SHP77 treated with DMSO at 0.1 percent for 48 hours (cell line): ENCODE measurements at places on chromosomes 16 and 17.
A peak's percentile ranks its signal among the peaks of the same experiment; 100 is the strongest.

GRCh38 chr16:17362946-17363345 lies 107.8 kb downstream of the XYLT1 start:
- no peak for DNase-seq

- peak; percentile 82 for DNase-seq
These were observed at the start of gene PCYT2 for GRCh38 chr17:81911277-81911961. Gene PCYT2 (minus strand): TSS chr17:81911399. CDS start chr17:81911355, 44 bp downstream.

DNA sequence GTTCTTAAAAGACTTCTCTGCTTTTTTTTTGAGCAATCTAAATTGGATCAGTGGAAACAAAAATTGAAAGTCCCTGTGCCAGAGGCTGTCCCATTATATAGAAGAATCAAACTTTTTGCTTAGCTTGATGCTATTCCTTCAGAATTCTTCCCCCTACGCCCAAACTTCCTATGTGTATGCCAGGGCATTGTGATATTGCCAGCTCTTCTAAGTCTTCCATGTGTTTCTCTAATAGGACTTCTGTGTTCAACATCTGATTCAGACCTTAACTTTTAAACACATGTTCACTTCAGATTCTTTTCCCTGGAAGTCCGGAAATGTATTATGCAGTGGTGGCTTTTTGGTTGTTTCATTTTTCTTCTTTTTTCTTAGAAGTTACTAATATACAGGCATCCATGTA lies 18.7 kb downstream of the PTRH2 start:
- DNase-seq, result no peak

- no peak for DNase-seq
These were observed 30.2 kb upstream of the MRPS23 start for GRCh38 chr17:57880086-57880456.

- DNase-seq, result no peak
These were observed 1.7 kb downstream of the PRKAR1A start for GRCh38 chr17:68513932-68514331.

DNA sequence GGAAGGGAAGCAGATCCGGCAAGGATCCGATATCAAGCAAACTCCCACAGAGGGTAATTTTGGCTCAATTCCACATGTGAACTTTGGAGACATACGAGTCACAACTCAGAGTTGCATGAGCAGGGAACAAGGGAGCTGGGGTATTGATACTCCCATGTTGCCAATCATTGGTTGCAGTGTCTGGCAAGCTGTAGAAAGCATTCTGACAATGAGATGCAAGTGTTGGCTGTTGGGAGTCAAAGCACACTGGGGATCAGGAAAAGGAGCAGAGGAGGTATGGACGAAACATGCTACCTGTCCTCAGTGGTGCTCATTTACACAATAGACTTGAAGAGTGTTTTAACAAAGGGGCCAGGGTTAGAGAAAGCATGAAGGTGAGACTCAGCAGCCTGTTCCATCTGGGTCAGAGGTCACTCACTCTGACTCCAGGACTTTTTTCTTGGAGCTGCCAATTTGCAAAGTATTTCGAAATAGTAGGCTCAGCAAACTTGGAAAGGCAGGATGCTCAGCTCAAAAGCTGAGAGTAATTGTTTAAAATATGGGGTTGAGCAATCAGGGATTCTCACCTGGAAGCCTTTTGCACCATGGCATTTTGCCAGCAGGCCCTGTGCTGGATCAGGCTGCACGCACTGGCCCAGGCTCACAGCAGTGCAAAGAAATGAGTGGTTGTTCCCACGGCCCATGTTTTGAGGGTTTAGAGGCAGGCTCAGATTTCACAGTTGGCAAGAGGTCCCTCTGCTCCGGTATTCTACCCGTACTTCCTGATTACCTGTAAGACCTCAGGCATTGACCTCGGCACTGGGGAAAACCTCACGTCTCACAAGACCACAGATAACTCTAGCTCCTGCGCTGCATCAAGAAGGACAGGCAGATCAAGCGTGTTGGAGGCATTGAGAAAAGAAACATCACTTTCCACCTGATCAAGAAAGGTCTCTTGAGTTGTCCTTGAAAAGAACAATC lies 17.6 kb upstream of the NKD1 start:
- DNase-seq, result no peak

- DNase-seq, result no peak
These were observed 524.3 kb downstream of the MAF start for GRCh38 chr16:79076047-79076767.

- no peak for DNase-seq
These were observed 442.6 kb upstream of the HSBP1 start for GRCh38 chr16:83365166-83365565.

DNA sequence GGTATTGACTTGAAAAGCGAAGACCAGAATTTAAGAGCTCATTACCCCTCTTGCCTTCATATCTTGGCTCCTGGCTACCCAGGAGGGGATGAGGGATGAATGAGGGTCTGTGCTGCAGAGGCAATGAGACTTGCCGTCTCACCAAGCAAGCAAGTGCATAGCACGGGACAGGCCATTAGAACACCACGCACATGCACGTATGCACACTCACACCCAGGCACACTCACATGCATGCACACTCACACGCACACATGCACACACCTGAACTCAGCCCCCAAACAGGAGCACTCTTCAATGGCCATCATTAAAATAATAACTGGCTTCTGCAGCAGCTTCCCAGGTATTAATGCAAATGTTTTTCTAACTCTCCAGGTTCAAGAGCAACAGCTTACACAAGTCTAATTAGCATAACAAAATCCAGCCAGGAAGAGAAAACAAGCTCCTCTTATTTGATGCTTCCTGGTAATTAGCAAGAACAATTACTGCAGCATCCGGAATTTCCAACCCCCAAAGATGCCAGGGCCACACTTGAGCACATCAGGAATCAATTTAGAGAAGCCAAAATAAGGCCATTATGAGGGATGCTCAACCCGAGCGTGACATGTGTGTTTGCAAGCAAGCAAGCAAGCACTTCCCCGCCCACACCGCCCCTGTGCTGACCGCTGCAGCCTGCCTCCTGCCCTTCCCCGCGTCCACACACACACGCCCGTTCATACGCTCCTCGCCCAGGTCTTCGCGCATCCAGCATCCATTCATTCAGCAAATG lies 171.6 kb upstream of the TNRC6C start:
- DNase-seq, result no peak

DNA sequence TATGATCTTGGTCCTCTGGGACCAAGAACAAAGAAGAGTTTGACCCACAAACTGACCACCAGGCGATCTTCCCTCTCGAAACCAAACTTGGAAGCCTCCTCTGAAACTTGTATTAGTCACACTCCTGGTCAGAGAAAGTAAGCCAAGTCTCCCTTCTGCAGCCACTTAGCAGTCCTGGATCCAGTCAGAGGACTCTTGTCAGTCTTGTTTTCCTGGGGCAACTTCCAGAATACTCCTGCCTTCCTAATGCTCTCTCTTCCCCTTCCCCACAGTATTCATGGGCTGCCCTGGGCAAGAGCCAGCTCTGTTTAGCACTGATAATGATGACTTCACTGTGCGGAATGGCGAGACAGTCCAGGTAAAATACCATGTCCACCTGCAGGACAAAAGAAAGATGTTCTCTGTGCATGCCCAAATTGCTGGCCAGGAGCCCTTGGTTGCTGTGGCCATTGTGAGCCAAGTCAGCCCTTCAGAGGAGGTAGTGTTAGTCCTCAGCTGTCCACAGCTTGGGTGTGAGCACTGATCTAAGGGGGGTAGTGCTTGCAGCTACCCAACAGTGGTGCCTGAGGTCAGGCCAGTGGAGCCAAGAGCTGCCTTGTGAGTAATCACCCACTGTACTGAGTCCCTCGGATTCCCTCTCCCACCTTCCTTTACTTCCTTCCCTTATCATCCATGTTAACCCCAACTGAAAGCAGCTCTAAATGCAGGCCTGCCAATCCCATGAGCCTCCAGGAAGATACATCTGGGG lies 31.2 kb downstream of the CDH3 start:
- no peak for DNase-seq

- DNase-seq, result no peak
These were observed 646.7 kb upstream of the SALL1 start for GRCh38 chr16:51797669-51798259.

- DNase-seq, result no peak
These were observed 64.8 kb upstream of the ADAMTS18 start for GRCh38 chr16:77499373-77500285.

GRCh38 chr16:27883576-27883975 lies 179.9 kb downstream of the GSG1L start:
- no peak for DNase-seq

- no peak for DNase-seq
These were observed 49.9 kb downstream of the BAIAP2 start for GRCh38 chr17:81084680-81085419.

GRCh38 chr16:23452221-23452571 lies 793 bp downstream of the COG7 start:
- no peak for DNase-seq

- no peak for DNase-seq
These were observed 45.2 kb upstream of the GSG1L start for GRCh38 chr16:28108590-28109247.

- DNase-seq, result no peak
These were observed 19.1 kb downstream of the FAM20A start for GRCh38 chr17:68581863-68582645.

DNA sequence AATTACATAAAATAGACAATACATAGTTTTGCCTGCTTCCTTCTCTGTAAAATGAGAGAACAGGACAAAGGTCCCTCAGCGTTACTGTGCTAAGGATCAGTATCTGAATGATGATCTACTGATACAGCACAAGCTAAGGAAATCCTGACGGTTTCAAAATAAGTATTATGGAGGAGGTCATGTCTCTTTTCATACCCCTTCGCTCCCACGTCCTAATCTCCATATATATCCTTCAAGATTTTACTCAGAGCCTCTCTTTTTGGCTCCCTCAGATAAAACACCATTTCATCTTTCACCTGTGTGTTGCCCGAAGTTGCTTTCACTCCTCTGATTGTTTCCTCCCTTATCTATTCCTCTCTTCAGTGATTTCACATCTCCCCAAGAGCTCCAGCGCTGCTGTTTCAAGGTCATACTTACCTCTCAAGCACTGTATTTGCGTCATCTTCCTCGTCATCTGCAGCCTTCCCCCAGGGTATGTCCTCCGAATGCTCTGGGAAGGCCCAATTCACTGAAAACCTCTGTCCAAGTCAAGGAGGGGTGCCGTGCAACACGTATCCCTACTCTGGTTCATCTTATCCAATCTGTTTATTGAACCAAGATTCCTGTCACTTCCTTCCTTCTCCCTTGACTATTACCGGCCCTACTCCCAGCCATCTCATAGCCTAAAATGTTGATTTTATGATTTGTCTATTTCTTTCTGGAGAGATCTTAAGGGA lies 1.2 kb upstream of the BLTP2 start:
- DNase-seq, result peak; percentile 22

DNA sequence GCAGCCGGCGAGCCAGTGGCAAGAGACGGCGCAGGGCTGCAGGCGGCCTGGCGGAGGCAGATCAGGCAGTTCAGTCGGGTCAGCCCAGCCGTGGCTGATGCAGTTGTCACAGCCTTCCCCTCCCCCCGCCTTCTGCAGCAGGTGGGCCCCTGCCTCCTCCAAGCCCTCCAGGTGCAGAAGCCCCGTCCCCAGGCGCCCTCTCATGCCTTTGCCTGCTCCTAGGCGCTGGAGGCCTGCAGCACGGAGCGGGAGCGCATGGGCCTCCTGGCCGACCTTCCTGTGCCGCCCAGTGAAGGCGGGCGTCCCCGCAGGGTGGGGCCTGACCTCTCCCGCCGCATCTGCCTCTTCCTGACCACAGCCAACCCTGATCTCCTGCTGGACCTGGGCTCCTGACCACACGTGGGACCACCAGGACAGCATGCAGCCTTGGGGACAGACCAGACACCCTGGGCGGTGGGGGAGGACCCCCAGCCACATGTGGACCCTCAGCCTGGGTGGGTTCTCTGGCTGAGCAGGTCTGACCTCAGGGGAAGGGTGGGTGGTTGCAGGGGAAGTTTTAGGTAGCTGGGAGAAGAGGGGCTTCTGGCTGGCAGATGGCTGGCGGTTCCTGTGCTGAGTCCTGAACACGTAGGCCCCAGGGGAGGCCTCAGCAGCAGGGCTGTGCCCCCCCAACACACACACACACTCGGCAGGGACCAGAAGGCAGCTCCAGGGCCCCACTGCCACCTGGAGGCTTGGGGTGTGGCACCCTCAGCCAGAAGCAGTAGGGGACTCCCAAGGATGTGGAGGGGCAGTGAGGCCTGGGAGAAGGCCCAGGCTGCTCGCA lies 3.1 kb upstream of the MRPS34 start:
- DNase-seq, result no peak

DNA sequence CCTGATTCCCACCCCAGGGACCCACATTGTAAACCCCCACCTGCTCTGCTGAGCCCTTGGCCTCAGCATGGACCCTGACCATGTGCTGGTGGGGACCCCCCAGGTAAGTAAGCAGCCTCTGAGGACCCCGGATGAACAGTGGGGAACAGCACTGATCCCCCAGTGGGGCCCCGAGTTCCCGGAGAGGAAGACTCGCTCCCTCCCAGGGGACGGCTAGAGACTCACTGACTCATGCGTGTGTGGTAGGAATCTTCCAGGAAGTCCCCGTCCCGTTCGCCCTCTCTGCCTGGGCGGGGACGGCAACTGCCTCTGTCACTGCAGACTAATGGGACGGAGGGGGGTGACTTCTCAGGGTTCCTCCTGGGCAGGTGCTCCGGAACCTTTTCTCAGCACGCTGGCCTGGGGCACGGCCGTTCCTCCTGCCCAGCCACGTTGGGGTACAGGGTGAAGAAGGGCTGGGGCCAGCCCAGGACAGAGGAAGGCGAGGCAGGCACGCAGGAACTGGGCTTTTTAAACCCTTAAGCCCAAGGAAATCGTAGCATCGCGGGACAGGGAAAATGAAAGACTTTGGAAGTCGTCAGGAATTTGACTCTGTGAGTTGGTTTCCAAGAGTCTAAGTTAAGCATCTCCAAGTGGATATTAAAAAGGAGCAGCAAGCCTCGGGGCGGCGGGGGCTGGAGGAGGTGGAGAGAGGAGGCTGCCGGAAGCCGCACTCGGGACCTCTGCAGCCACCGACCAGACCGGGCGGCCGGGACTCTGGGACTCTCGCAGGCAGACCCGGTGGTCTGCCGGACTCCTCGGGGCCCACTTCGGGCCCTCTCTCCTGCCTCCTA lies 178.7 kb downstream of the SEC14L1 start:
- DNase-seq, result no peak

DNA sequence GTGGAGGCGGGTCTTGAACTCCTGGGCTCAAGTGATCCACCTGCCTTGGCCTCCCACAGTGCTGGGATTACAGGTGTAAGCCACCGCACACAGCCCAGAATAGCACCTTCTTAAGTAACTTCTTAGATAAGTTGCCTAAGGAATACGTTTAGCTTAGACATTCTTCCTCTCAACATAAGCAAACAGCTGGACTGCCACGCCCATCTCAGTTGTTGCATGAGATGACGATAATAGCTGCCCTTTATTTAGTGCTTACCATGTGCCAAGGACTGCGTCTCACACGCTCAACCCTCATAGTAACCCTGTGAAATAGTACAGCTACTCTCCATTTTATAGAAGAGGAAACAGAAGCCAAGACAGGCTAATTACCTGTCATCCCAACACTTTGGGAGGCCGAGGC lies 11.8 kb downstream of the HASPIN start:
- DNase-seq, result no peak
